Tibial artery (tissue), 4 donors: ENCODE measurements at places on chromosomes 12 and 14.

GRCh38 chr12:89353823-89354611 lies 1.7 kb upstream of the DUSP6 start:
- DNase-seq: peak; percentile 62

DNA sequence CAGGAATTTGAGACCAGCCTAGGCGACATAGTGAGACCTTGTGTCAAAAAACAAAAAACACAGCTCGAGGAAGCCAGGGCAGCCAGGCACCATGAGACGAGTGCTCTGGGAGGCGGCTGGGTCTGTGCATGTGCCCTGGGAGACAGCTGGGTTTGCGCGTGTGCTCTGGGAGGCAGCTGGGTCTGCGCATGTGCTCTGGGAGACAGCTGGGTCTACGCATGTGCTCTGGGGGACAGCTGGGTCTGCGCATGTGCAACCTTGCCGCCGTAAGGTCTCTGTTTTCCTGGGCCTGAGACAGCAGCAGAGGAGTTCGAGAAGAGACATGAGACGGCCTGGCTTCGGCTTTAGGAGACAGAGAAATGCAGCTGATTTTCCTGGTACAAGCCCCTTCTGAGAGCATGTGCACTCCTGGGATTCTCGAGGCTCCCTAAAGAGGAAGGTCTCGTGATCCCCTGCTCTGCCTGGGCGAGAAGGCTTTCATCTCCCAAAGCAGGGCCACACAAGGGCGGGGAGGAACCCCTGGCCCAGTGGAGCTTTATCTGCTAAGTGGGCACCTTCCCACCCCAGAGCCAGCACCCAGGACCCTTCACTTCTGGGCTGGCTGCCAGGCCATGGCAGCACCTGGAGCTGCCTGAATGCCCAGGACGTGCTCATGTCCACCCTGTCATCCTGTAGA lies 3.5 kb upstream of the BDKRB1 start:
- DNase-seq: no peak

GRCh38 chr14:55973285-55973800 lies 144.9 kb upstream of the PELI2 start:
- DNase-seq: no peak

DNA sequence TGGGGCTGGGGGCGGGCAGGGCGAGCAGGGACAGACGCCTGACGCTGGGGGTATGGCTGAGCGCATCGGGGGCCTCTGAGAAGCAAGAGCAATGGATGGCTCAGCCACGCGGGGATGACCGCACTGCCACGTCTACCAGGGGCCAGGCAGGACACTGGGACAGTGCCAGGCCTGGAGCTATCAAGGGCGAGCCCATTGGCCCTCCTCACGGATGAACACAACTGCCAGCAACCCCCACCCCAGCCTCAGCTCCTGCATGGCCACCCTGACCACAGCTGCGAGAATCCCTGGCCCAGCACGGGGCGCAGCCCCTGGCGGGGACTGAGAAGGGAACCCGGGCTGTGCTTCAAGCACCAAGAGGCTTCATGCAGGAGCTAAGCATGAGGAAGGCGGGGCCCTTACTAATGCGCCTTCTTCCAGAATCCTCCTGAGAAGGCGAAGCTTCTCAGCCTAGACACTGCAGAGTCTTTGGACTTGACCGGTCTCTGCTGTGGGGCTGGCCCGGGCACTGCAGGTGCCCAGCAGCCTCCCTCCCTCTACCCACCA lies 9.5 kb downstream of the ARL6IP4 start:
- no peak for DNase-seq

GRCh38 chr14:105389534-105389933 lies 8.8 kb upstream of the TEX22 start:
- DNase-seq: no peak

- DNase-seq: no peak
Measured at GRCh38 chr14:97107080-97107479, 309.9 kb downstream of the VRK1 start.

DNA sequence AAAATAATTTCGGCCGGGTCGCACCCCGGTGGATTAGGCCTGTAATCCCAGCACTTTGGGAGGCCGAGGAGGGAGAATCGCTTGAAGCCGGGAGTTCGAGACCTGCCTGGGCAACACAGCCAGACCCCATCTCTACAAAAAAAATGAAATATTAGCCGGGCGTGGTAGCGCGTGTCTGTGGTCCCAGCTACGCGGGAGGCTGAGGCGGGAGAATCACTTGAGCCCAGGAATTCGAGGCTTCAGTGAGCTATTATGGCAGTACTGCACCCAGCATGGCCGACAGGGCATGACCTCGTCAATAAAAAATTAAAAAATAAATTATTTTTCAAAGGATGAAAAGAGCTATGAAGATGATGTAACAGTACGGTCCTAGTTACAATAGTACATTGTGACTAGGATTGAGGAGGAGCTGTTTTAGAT lies 523 bp downstream of the GTF2H3 start:
- DNase-seq: no peak

GRCh38 chr12:100473050-100473715 lies 483 bp upstream of the NR1H4 start:
- DNase-seq: no peak

DNA sequence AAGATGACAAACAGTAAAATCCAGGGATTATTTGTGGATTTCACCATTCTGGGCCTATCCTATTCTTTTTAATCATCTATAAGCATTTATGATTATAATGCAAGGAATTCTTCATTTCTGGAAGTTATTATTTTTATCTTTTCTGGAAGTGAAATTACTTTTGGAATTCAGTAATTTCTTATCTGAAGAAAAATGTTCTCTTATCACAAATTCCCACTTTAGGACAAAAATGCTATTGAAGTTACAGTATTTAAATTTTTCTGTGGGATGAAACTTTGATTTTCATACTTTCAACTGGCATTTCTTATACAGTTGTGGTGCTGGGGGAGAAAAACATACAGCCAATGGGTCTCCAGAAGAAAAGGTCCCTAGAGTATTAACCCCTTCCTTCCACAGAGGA lies 96.0 kb downstream of the CAND1 start:
- DNase-seq: no peak
